CD4-positive, alpha-beta T cell treated with Interleukin-6 at 100 ng/mL for 8 hours (primary cell): ENCODE measurements at places on chromosomes 6 and 20.
A peak's percentile ranks its signal among the peaks of the same experiment; 100 is the strongest.

GRCh38 chr20:25042531-25043498 lies 15.1 kb downstream of the ACSS1 start:
- peak; percentile 69 for DNase-seq

- DNase-seq, result no peak
These were observed 2.7 kb downstream of the SERPINB6 start for GRCh38 chr6:2968600-2969135.

- DNase-seq, result no peak
These were observed 4.2 kb downstream of the ELOVL4 start for GRCh38 chr6:79943133-79943532.

DNA sequence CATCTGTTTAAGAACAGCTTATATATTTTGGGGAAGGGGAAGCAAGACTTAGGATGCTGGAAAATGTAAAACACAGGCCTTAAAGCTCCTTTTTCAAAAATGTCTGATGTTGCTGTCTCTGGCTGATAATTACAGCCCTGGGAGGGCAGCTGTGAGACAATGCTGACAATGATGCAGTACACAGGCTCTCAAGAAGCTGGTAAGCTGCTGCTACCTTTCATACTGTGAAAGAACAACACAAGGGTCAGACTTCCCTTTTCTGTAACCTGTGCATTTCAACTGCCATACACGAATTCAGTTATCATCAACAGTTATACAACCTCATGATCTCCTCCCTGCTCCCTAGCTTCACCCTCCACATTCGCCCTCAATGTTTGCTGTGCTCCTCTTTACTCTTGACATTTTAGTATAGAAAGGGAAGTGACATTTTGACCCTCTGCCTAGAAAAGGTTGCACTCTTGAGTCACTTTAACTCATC lies 25.2 kb downstream of the MAP7 start:
- DNase-seq, result no peak
